Fibroblast of upper back skin (primary cell): ENCODE measurements at places on chromosomes 3 and 15.

GRCh38 chr3:78022232-78022631, 982.3 kb downstream of the ROBO2 start:
- DNase-seq, result no peak

DNA sequence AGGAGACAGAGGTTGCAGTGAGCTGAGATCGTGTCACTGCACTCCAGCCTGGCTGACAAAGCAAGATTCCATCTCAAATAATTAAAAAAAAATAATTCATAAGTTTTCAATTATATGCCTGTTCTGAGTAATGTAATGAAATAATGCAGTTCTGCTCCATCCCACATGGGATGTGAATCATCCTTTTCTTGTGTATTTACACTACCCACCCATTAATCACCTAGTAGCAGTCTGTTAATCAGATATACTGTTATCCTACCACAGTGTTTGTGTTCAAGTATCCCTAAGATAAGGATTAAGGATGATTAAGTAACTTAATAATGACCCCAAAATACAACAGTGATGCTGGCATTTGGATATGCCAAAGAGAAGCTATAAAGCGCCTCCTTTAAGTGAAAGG, 38.8 kb downstream of the PIGB start:
- peak; percentile 47 for DNase-seq

GRCh38 chr3:10356461-10356981, 35.6 kb upstream of the SEC13 start:
- DNase-seq, result no peak

DNA sequence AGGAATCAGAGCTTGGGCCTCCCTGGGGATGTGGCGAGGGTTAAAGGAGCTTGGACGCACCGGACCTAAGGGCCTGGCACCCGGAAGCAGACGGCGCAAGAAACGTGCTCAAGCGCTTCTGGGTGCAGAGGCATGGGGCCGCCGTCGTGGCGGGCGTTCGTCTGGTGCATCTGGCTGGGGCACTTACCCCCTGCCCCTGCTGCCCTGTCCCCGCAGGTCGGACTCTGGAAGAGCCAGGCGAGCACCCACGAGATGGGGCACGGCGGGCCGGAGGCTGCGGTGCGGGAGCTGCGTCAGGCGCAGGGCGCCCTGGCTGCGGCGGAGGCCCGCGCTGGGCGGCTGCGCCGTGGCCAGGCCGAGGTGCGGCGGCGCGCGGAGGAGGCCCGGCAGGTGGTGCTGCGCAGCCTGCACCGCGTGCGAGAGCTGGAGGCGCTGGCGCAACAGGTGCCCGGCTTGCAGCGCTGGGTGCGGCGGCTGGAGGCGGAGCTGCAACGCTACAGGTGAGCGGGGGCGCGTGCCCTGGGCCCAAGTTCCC, 2.5 kb downstream of the EFCC1 start:
- DNase-seq, result no peak

- DNase-seq, result no peak
Measured at GRCh38 chr3:4850211-4850927, 128.9 kb upstream of the BHLHE40 start.

DNA sequence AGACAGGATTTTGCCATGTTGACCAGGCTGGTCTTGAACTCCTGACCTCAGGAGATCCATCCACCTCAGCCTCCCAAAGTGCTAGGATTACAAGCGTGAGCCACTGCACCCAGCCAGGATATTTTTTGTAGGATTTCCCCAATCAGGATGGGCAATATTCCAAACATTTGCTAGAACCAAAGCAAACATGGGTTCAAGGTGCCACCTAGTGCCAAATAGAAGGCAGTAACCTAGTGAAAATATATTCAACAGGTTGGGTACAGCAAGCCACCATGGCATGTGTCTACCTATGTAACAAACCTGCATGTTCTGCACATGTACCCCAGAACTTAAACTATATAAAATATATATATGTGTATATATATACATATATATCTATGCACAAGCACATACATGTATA, 185.9 kb upstream of the CADM2 start:
- DNase-seq, result no peak

GRCh38 chr15:82317091-82317489, 32.2 kb downstream of the GOLGA6L10 start:
- DNase-seq, result no peak

GRCh38 chr3:47525617-47526016, 12.1 kb upstream of the ELP6 start:
- DNase-seq, result no peak

DNA sequence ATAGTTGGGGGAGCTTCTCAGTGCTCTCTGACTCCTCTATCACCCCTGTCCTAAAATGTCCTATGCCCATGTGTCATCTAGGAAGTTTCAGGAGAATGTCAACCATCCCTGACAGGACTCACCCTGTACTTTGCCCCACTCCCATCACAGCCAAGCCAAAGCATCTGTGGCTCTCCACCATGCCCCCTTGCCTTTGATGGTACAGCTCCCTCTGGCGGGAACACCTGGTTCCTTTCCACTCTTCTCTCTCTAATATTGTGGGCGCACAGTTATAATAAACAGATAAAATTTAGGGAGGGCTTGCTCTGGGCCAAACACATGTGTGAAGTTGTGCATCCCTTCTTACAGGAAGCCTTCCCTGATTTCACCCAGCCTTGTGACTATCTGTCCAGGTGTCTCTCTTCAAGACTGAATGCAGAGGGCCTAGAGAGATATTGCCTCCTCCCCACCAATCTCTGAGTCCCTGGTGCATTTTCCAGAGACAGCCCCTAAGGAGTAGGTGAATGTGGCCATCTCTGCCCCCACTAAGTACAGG, 62.8 kb downstream of the ISG20 start:
- no peak for DNase-seq
